ENCODE measurements at places on chromosomes 13 and 19. TPM values are rescaled to one million over a fixed set of nuclear protein-coding genes. Genes with fewer than 3 reads are reported as not detected.
A peak's percentile ranks its signal among the peaks of the same experiment; 100 is the strongest.

The SMAD9 gene
- not detected for total RNA-seq

The DOCK6 gene
- total RNA-seq = 1.2 TPM

The ATP4A gene
- total RNA-seq = not detected

The SYCN gene
- total RNA-seq = not detected

The GFY gene
- not detected for total RNA-seq

DNA sequence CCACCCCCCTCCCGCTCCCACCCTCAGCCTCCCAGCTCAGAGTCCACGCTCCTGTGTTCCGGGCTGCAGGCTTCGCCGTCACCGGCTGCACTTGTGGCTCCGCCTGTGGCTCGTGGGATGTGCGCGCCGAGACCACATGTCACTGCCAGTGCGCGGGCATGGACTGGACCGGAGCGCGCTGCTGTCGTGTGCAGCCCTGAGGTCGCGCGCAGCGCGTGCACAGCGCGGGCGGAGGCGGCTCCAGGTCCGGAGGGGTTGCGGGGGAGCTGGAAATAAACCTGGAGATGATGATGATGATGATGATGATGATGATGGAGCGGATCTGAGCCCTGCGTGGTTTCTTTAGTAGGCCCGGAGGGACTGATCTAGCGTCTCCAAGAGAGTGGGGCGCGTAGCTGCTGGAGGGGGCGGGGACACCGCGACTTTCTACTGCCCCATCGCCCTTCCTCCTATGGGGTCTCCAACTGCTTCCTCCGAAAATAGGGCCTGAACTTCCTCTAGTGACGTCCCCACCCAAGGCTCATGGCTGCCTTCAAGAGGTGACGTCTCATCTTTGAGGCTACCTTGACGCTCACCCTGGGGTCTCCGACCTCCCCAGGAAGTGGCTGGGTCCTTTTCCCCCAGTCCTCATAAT, 1.4 kb downstream of the RETN start:
- H3K4me1 ChIP-seq = peaks cover 14% of the 10 kb centered on the region
- H3K36me3 ChIP-seq = no peaks in the 10 kb centered on the region
- H3K27ac ChIP-seq = no peak overlapping the region
- peak overlapping the region; percentile 79 for H3K4me3 ChIP-seq

DNA sequence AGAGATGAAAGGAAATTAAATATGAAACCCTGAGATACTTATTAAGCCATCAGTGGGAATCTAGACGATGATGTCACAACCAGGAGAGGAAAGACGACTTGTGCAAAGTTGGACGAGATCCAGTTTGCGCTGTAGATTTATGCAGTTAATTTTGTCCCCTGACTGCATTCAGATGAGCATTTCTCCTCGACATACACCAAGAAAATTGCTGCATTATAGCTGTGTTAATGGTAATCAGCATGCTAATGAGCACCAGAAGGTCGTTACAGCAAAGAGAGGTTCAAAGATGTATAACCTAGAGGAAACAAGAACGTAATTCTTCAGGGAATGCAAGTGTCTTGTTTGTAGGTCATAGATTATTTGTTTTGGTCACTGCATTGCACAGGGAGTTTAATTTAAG, 371.7 kb downstream of the RBM26 start:
- no peak overlapping the region for H3K4me3 ChIP-seq
- no peaks in the 10 kb centered on the region for H3K36me3 ChIP-seq
- no peaks in the 10 kb centered on the region for H3K4me1 ChIP-seq
- no peak overlapping the region for H3K27ac ChIP-seq

DNA sequence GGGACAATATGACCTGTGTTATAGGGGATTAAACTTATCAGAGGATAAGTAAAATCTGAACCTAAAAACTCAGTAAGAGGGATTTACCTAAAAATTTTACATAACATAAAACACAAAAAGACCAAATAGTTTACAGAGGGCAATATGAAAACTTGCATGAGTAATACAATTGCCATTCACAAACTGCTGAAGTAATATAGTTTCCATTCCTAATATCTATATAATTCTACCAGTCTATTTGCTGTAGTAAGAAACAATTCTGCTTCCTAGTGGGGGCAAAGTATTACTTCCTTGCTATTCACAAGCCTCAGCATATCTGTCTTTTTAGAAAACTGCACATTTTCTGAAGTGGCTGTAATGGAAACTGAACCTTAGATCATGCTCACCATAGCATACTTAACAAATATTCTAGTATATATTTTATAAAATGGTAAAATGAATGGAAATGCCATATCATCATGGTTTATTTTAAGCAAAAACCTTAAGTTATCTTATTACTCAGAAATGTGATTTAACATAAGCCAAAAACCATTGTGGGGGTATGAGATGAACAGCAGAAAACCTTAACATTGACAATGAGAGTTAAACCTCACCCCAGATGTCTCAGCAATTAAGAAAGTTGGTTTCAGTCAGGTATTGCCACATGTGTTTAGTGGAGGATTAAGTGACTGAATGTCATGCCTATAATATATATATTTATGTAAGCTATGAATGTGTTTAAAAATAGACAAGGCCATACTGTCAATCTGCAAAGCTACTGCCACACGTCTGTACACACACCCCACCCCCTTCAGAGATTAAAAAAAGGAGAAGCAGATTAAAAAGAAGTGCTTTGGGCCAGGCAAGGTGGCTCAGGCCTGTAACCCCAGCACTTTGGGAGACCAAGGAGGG, 136.8 kb downstream of the MIPEP start:
- no peak for DNase-seq
- peaks cover 2% of the 10 kb centered on the region for H3K27me3 ChIP-seq
- H3K4me3 ChIP-seq = no peak overlapping the region
- H3K27ac ChIP-seq = peak overlapping the region; percentile 46
- peaks cover 1% of the 10 kb centered on the region for H3K36me3 ChIP-seq
- peaks cover 30% of the 10 kb centered on the region for H3K4me1 ChIP-seq

- H3K27me3 ChIP-seq = no peaks in the 10 kb centered on the region
- peaks cover 24% of the 10 kb centered on the region for H3K36me3 ChIP-seq
- H3K27ac ChIP-seq = no peak overlapping the region
Observed at GRCh38 chr19:46944918-46945628, 74.6 kb upstream of the NPAS1 start.

DNA sequence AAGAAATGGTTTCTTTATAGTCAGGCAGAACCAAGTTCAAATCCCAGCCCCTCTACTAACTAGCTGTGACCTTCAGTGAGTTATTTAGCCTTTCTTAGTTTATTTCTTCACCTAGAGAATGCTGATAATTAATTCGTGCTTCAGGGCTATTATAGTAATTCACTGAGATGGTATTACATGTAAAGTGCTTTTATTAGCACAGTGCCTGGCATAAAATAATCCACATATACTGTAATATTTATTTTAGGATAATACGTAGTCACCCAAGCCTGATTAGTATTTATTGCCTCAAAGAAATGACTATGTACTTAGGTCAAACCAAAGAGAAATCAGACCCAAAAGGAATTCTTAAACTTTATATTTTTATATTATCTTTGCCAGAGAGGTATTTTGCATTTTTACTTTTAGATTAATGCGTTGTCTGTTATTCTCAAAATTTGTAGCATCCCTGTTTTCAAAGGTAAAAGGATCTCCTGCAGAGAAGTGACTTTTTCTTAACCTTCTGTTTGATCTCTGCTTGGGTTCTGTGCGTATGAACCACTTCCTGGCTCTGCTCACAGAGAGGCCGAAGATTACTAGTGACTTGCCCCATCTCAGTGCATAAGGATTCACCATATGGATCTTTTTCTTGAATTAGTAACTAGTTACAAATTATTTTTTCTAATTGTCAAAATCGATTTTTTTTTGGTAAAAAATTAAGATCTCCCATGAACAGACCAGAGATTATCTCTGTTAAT, 19.7 kb downstream of the UBAC2 start:
- H3K4me3 ChIP-seq = peak overlapping the region; percentile 60
- H3K36me3 ChIP-seq = peaks cover 28% of the 10 kb centered on the region
- H3K4me1 ChIP-seq = peaks cover 73% of the 10 kb centered on the region

- no peaks in the 10 kb centered on the region for H3K36me3 ChIP-seq
- H3K4me1 ChIP-seq = no peaks in the 10 kb centered on the region
- H3K27me3 ChIP-seq = no peaks in the 10 kb centered on the region
- H3K4me3 ChIP-seq = no peak overlapping the region
Observed at GRCh38 chr13:71610876-71611275, 256.1 kb downstream of the DACH1 start.

- H3K4me3 ChIP-seq = no peak overlapping the region
- H3K36me3 ChIP-seq = peaks cover 3% of the 10 kb centered on the region
- DNase-seq = no peak
- no peak overlapping the region for H3K27ac ChIP-seq
- H3K27me3 ChIP-seq = no peaks in the 10 kb centered on the region
Observed at GRCh38 chr19:16509141-16510061, 13.2 kb downstream of the C19orf44 start.

GRCh38 chr13:75647126-75647784, 11.1 kb downstream of the LMO7 start:
- H3K36me3 ChIP-seq = no peaks in the 10 kb centered on the region
- no peak for DNase-seq
- H3K4me1 ChIP-seq = peaks cover 1% of the 10 kb centered on the region
- H3K4me3 ChIP-seq = no peak overlapping the region

DNA sequence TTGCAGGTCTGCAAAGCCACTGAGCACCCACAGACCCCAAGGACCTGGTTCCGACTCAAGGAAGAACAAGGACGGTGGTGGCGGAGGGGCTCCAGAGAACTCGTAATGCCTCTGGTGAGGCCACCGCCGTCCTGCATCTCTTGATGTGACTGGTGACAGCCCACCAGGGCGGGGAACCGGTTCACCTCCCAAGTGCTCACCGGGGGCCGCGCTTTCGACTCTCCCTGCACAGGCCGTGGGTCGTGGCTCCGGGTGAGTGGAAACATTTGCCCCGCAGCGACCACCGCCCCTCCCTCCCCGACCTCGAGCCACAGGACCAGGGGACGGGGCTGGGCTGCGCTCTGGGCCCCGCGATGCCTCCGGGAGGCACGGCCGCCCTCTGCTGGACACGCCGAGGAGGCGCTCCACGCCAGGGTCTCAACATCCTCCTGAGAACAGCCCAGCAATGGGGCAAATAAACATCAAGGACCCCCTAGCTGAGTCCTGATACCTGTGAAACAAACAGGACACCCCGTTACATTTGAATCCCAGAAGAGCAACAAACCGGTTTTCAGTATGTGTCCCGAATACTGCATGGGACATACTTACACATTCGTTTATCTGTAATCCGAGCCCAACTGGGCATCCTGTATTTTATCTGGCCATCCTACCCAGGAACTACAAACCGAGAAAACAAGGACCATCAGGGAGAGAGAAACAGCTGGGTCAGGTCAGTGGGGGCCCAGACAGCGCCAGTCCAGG, 3.9 kb upstream of the PLPP2 start:
- peaks cover 34% of the 10 kb centered on the region for H3K27me3 ChIP-seq
- no peak overlapping the region for H3K4me3 ChIP-seq
- peaks cover 2% of the 10 kb centered on the region for H3K4me1 ChIP-seq
- peak; percentile 82 for DNase-seq
- no peak overlapping the region for H3K27ac ChIP-seq

- no peaks in the 10 kb centered on the region for H3K36me3 ChIP-seq
- H3K4me1 ChIP-seq = peaks cover 4% of the 10 kb centered on the region
- no peak overlapping the region for H3K4me3 ChIP-seq
- peaks cover 22% of the 10 kb centered on the region for H3K27me3 ChIP-seq
- DNase-seq = no peak
Observed at GRCh38 chr19:31166206-31166605, 183.0 kb downstream of the TSHZ3 start.

DNA sequence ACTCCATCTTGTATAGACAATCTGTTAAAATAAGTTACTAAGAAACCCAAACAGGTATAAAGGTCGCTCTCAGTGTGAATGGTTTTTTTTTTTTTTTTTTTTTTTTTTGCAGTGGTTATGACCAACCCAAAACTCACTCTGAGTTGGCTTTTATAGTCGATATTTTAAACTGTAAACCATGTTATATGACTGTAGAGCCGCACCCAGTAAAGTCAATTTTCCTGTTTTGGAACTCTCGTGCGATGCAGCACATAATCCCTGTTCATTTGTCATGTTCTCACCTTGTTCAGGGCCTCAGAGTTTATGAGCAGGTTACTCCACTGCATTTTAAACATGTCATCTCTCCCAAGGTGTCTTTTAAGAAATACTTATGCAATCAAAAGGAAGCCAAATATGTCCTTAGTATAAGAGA, 112.5 kb downstream of the KLF5 start:
- no peaks in the 10 kb centered on the region for H3K36me3 ChIP-seq
- no peak overlapping the region for H3K27ac ChIP-seq
- H3K27me3 ChIP-seq = no peaks in the 10 kb centered on the region
- no peak overlapping the region for H3K4me3 ChIP-seq
- DNase-seq = no peak
